ENCODE measurements at places on chromosomes 7 and 10. TPM values are rescaled to one million over a fixed set of nuclear protein-coding genes. Genes with fewer than 3 reads are reported as not detected.

LLCFC1 gene
- total RNA-seq: not detected

STEAP4 gene
- total RNA-seq: 0.11 TPM

DNA sequence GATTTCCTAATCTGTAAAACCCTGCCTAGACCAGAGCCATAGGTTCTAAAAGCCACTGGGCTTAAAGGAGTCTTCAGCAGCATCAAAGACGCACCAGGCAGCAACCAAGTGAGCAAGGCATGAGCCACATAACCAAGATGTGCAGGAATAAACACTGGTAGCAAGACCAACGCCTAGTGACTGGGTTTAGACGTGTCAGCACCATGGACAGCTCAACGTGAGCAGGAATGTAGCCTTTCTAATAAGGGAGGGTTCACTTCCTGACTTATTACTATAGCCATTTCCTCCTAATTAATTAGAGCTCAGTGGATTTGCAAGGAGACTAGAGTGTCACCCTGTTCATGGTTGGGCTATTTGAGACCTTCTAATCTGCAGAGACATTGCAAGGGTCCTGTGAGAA lies 223.7 kb downstream of the LHFPL3 start:
- peak; percentile 13 for DNase-seq

- peak; percentile 88 for DNase-seq
These were observed 104.7 kb upstream of the EEPD1 start for GRCh38 chr7:36048141-36048901.

GRCh38 chr7:142669074-142669654 lies 80.1 kb upstream of the PRSS1 start:
- peak; percentile 63 for DNase-seq

DNA sequence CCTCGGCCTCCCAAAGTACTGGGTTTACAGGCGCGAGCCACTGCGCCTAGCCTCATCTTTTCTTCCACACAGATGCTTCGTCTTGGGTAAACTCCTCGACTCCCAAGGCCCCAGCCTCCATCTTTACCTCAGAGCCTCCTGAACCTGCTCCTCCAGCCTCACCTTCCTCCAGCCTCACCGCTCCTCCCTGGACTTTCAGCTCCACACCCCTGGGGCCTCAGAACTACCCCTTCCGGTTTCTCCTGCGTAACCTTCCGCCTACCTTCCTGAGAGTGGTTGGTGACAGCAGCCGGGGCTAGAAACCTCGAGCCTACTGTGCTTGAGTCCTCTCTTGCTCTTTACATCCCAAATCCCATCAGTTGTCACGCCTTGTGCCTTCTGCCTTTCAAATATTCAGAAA lies 45.8 kb downstream of the FKBP6 start:
- DNase-seq: no peak

GRCh38 chr10:92113911-92114600 lies 176.8 kb downstream of the CPEB3 start:
- DNase-seq: no peak

- no peak for DNase-seq
These were observed 296.5 kb downstream of the TWIST1 start for GRCh38 chr7:18820981-18821380.

STK31 gene
- not detected for total RNA-seq

- DNase-seq: peak; percentile 53
These were observed 580 bp downstream of the ZNF775 start for GRCh38 chr7:150379441-150380379.

DNA sequence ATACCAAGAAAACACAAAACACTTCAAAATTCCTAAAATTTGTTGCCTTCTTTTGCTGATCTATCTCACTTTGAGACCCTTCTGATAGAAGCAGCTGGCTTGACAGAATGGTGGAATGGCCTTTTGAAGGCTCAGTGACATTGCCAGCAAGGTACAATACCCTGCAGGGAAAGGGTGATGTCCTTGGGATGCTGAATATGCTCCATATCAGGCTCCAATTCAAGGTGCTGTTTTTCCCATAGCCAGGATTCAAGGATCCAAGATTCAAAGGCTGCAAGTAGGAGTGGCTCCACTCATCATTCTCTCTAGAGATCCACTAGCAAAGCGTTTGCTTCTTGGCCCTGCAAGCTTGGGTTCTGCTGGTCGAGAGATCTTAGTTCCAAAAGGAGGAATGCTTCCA lies 120.4 kb downstream of the USP6NL start:
- no peak for DNase-seq

GRCh38 chr7:88072715-88073055 lies 138.6 kb downstream of the ADAM22 start:
- no peak for DNase-seq

GRCh38 chr10:65950075-65950474 lies 975.8 kb upstream of the LRRTM3 start:
- DNase-seq: no peak

GBX1 gene
- not detected for total RNA-seq

DNA sequence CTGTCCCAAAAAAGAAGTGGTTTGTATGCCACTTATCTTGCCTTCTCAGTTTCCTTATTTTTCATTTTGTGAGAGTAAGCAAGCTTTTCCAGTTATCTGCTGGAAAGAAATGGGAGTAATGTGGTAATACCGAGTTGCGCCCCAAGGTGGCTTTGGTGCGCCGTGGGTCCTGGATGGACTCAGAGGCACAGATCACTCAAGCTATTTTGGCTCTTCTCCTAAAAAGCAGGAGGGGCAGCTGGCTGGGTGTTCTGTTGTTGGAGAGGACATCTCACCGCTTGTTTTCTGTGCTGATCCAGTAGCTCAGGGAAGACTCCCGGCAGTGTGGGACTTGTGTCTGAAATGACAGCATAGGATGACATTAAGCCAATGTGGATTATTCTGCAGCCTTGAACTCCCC lies 16.4 kb downstream of the PRKRIP1 start:
- peak; percentile 54 for DNase-seq

GRCh38 chr10:99233689-99234037 lies 2.0 kb downstream of the HPSE2 start:
- no peak for DNase-seq

- DNase-seq: no peak
These were observed 831.0 kb downstream of the NXPH1 start for GRCh38 chr7:9264395-9264794.

IKZF1 gene
- total RNA-seq: not detected

OR9A2 gene
- not detected for total RNA-seq

GRCh38 chr10:38007551-38007950 lies 2.9 kb upstream of the ZNF33A start:
- no peak for DNase-seq

CYP2E1 gene
- 0.52 TPM for total RNA-seq

- no peak for DNase-seq
These were observed 155.3 kb downstream of the CAMK1D start for GRCh38 chr10:12504628-12505027.

DNA sequence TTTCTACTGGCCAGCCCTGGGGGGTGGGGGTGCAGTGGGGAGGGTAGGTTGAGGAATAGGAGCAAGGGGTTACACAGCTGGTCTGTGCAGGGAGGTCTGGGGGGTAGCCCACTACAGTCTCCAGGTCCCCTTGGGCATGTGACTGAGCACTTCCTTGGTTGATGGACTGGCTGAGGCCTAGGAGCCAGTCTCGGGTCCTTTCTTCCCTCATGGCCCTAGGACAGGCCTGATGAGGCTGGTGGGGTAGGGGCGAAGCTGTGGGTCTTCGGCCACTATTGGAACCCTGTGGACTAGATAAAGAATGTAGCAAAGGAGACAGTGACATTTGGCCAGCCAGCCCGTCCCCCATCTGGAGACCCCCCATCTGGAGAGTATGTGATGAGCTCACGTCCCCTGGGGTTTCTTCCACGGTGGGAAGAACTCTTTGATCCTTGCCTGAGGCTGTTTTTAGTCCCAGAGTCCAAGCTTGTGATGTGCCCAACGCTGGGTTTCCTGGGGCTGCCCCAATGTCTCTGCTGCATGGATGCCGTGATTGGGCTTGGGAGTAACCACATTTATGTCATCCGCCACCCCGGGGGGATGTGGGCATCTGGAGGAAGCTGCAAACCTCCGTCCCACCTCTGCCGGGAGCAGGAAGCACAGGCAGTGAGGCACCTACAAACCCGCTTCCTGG lies 20.7 kb downstream of the FAM241B start:
- DNase-seq: no peak

FOXI2 gene
- total RNA-seq: not detected

GRCh38 chr10:23850631-23851030 lies 358.3 kb upstream of the KIAA1217 start:
- DNase-seq: no peak

DNA sequence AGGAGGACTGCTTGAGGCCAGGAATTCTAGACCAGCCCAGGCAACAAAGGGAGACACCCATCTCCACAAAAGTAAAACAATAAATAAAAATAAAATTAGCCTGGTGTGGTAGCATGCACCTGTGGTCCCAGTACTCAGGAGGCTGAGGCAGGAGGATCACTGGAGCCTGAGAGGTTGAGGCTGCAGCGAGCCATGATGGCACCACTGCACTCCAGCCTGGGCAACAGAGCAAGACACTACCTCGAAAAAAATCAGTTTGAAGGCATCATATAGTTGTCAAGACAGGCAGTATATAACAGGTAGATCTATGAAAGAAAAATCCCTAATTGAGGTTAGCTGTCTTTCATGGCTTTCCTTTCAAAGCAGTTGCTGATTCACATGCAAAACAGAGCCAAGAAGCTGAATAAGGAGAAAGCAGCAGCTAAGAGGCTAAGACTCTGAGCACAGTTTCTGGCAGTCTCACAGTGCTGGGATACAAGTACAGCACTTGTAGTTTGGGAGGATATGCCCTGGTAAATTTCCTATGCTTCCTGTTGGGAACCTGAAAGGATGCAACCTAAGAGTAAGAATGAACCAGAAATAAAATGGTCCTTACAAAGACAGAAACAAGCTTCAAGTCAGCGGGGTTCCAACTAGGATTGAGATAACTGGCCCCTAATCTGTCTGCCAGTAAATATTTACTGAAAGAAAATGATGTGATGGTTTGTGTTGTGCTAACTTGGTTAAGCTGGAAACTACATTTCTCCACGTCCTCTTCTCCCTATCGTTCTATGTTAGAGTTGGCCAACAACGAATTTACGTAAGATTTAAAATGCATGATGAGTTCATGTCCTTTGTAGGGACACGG lies 368.5 kb upstream of the HPS1 start:
- DNase-seq: no peak

CHCHD1 gene
- 40.1 TPM for total RNA-seq

- no peak for DNase-seq
These were observed 266.4 kb downstream of the PTPRN2 start for GRCh38 chr7:158321056-158321700.

DNA sequence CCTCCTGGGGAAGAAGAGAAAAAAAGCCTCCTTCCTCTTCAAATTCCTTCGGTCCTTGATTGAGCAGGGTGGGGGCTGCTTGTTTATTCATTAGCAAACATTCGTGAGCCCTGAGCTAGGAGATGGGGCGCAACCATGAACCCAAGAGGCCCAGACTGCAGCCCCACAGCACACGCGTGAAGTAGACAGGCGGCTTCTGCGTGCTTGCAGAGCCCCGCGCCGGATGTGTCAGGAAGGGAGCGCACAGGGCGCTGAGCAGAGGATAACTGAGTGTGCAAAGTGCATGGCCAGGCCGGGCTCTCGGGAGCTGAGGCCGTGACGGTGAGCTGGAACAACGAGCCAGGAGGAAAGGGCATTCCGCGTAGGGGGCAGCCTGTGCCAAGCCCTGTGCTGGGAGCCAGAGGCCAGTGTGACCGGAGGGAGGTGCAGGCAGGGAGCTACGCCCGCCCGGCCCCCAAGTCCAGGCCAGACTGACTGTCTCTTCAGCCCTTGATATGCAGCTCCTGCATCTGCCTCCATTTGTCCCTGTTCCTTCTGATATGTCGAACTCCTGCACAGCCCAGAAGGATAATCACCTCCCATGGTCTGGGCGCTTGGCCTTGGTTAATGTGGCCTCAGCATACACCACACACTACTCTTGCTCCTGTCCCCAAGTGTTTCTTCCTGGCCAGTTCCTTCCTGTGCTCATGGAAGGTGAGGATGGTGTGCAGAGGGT lies 4.6 kb downstream of the FOXL3 start:
- DNase-seq: no peak

GRCh38 chr10:64486149-64486548 lies 964.9 kb downstream of the REEP3 start:
- no peak for DNase-seq

- no peak for DNase-seq
These were observed 493.0 kb downstream of the LRMDA start for GRCh38 chr10:75924309-75924902.
